ENCODE measurements at places on chromosomes 2 and 18.

- DNase-seq, result no peak
Observed at GRCh38 chr2:217939220-217939619, 63.6 kb downstream of the TNS1 start.

- no peak for DNase-seq
Observed at GRCh38 chr2:11466307-11467128, 557 bp upstream of the E2F6 start.

- no peak for DNase-seq
Observed at GRCh38 chr2:232516551-232516950, 3.6 kb upstream of the PRSS56 start.

- DNase-seq, result no peak
Observed at GRCh38 chr2:165582409-165582808, 112.9 kb downstream of the CSRNP3 start.

GRCh38 chr18:60417946-60418345, 45.4 kb upstream of the MC4R start:
- DNase-seq, result no peak

GRCh38 chr18:67997496-67997895, 481.0 kb upstream of the DSEL start:
- DNase-seq, result no peak

DNA sequence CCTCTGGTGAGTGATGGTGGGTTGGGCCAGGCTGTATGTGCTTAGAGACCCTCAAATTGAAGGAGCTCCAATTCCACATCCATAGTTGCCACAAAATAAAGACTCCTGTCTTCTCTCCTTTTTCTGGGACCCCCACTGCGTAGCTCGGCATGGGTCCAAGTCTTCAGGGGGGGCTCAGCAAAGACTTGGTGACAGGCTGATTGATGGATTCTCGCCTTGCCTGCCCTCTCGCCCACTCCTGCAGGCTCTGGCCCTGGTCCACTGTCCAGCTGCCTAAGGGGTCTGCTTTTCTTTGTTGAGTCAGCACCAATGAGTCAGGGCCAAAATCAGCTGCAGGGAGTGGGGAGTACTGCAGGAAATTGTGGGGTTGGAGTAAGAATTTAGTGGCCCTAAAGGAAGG, 21.5 kb downstream of the RPL37A start:
- no peak for DNase-seq

DNA sequence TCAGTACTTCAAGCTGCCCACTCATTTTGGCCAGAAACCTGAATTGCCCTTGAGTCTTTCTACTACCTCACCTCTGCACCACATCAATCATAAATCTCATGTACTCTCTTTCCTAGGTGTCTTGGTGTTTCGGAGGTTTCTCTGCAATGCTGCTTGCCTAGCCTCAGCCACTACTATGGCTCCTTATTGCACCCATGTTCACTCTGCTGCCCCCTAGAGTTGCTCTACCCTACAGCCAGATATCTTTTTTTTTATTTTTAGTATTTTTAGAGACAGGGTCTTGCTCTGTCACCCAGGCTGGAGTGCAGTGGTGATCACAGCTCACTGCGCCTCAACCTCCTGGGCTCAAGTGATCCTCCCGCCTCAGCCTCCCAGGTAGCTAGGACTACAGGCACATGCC, 413.0 kb downstream of the PTPRM start:
- DNase-seq, result no peak

DNA sequence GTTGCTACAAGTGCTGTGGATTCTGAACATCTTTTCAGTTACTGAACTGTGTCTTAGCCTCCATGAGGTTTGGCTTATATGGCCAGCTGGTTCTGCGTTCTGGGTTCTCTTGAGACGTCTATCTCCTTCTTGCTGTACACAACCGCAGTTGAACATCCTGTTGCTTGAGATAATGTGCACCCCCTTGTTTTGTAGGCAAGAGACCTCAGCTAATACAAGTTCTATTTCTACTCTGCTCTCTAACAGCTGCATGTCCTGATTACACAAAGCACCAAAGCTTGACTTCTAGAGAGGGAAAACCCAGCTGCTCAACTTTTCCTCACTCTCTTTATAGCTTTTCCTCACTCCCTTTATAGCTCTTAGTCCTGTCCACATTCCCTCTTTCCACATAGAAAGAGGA, 176.0 kb downstream of the LTBP1 start:
- no peak for DNase-seq

- no peak for DNase-seq
Observed at GRCh38 chr18:51821610-51822009, 518.4 kb upstream of the DCC start.

DNA sequence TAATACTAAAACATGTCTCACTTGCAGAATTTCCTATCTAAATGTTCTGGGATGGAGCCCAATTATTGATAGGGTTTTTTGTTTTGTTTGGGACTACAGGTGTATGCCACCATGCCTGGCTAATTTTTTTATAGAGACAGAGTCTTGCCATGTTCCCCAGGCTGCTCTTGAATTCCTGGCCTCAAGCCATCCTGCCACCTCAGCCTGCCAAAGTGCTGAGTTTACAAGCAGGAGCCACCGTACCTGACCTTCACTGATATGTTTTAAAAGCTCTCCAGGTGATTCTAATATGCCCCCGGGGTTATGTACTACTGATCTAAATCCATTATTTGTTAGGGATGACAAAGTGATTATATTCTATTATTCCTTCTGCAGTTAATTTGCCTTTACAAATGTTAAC, 2.2 kb downstream of the ELAC1 start:
- DNase-seq, result no peak

DNA sequence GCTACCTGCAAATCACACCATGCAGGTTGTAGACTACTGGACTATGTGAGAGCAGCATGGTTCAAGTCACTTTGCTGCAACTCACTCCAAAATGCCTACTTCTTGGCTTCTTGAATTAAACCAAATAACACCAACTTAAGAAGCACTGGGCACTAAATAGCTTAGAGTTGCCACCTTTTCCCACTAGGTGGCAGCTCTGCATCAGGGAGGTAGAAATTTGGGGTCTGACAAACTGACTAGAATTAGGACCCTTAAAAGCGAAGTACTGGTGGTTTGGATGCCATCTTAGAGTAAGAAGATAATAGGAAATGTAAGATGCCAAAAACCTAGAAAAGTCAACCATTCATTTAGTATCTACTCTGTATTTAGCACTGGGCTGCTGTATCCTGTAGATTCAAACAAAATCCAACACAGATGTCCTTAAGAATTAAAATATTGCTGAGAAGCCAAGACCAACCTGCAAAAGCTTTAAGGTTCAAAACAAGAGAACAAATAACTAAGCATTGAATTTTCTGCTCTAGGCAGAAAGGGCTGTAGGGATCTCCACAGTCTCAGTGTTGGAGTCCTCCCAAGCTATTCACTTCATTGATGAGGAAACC, 65.5 kb downstream of the CCBE1 start:
- DNase-seq, result no peak

DNA sequence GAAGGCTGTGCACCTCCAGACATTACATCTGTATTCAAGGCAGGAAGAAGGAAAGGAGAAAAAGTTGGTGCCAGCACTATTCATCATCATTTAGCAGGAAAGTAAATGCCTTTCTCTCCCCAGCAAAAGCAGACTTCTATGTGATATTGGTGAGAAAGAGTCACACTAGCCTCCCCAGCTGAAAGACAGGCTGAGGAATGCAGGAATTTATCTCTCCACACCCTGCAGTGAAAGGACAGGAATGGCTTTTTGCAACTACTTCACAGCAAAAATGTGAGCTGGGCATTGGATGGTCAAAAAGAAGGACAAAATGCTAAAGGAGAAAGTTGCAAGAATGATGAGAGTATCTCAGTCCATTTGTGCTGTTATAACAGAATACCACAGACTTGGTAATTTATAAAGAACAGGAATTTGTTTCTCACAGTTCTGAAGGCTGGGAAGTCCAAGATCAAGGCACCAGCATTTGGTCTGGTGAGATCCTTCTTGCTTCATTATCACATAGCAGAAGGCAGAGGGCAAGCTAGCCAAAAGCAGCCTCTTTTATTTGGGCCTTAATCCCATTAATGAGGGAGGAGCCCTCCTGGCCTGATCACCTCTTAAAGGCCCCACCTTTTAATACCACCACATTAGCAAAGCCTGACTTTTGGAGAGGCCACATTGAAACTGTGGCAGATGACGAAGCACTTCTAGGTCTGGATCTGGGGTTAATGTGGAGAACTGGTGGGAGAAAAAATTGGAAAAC, 388.1 kb upstream of the SLC14A2 start:
- DNase-seq, result no peak

DNA sequence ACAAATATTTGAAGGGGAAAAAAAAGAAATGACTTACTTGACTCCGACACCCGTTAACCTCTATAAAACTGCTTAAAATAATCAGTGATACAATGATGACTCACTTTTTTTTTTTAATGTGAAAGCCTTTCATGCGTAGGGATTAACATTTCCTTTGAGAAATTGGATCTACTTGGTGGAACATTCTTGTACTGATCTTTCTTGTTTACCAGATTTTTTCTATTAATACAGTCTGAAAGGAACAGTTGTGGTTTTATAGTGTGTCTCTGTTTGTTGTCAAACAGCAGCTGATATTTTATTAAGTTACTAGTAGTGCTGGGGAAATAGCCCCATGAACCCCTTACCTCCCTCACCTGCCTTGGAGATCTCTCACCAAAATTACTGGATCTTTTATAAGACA, 40.2 kb upstream of the NEB start:
- no peak for DNase-seq

DNA sequence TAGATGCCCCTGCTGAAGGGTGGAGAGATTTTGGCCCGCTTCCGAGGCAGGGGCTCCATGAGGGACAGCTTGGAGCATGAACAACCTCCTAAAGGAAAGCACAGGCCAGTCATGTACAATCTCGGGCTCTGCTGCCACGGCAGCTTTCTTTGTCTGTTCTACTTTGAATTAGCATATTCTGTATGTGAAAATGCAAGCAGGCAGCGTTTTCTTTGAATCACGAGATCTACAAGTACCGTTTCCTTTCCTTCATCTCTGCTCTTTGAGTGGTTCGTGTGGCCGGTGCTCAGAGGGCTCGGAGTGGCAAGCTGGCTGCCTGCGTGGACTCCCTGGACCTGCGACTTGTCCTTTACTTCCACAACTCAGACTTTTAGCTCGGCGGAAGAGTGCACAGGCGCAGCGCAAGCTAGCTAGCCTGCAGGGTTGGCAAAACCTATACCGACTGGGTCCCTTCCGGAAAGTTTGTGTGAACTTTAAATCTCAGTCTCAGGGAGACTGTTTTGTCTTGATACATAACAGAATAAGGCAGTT, 6.9 kb downstream of the TWIST2 start:
- no peak for DNase-seq

GRCh38 chr2:144201868-144202468, 318.0 kb downstream of the ZEB2 start:
- DNase-seq, result no peak

GRCh38 chr2:64538764-64539433, 14.8 kb downstream of the AFTPH start:
- DNase-seq, result no peak

GRCh38 chr2:241952816-241953215, 83.3 kb downstream of the RTP5 start:
- no peak for DNase-seq

DNA sequence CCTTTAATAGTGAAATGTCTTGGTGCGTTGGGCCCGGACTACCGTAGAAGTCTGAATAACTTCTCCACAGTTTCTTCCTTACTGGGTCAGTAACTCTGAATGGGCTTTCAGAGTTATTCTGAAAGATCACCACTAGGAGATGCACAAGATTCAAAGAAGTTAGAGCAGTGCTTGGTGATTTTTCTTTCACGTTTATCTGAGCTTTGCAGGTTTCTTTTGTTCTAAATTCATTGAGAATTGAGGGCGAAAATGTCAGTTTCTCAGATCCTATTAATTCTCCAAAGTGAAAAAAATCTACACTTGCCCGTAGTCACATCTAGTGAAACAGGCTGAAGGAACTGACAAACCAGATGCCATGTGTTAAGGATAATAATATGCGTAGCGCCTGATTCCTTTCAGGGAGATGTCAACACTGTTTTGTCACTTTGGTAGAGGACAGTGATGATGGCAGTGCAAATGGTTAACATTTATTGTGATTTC, 70.1 kb downstream of the QPCT start:
- DNase-seq, result no peak

GRCh38 chr18:44080054-44080453, 600.6 kb upstream of the SETBP1 start:
- no peak for DNase-seq

DNA sequence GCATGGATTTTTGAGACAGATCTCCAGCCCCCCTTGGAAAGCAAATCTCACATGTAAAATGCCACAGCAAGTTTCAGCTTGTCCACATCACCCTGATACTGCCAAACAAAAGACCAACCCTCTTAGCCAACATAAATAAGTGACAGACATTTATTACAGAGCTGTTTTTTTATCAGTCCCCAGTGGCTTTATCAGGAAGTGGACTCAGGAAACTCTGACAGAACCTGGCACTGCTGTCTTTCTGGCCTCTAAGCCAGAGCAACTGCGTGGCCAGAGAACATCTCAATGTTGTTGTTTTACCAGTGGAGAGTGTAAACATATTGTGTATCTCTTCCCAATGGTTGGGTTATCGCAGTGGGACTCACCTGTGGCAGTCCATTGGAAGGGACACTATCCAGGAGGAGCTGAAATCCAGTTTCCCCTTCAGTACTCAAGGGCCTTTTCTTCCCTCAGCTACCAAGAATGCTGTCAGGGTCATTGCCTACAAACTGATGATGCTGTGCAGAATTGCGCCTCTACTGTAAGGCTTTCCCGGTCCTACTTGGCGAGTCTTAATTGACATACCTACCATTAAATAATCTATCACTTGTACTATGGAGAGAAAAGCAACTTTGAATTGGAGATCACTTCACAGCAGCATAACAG, 22.0 kb downstream of the SLC14A1 start:
- no peak for DNase-seq

GRCh38 chr18:67599277-67599676, 82.8 kb upstream of the DSEL start:
- DNase-seq, result no peak

GRCh38 chr2:96541398-96542152, 5.0 kb downstream of the ARID5A start:
- DNase-seq, result no peak

DNA sequence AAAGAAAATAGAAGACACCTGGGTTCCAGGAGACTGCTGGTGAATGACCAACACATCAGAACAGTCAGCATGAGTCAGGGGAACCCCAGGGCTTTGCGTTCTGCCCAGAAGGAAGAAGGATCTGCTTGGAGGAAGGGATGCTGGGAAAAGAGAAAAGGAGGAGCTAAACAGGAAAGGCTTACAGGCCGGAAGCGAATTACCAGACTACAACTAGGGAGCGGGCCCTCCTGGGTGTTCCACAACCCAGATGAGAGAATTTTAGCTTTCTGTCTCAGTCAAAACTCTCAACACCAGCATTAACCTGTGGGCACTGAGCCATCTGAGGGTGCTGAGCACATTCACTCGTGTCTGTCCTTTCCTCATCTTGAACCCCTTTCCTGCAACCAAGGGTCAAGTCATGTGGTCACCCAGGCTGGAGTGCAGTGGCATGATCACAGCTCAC, 19.2 kb downstream of the CDC42EP3 start:
- DNase-seq, result no peak

DNA sequence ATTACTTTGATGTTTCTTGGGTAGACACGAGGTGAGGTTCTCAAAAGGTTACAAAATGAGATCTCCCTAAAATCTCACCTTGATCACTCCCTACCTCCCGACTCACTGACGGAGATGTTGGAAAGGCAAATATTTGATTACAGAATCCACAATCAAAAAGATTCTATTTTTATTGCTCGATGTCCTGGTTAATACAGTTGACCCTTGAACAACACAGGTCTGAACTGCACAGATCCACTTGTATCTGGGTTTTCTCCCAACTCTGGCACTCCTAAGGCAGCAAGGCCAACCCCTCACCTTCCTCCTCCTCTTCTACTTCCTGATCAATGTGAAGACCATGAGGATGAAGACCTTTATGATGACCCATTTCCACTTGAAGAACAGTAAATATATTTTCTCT, 125.3 kb downstream of the C2orf74 start:
- no peak for DNase-seq

GRCh38 chr2:237722616-237723015, 76.0 kb upstream of the RBM44 start:
- no peak for DNase-seq
